Left ventricle myocardium superior (tissue), 1 donor: ENCODE measurements at places on chromosomes 7 and 10. TPM values are rescaled to one million over a fixed set of nuclear protein-coding genes. Genes with fewer than 3 reads are reported as not detected.
A peak's percentile ranks its signal among the peaks of the same experiment; 100 is the strongest.

The PRPS1L1 gene
- not detected for total RNA-seq

DNA sequence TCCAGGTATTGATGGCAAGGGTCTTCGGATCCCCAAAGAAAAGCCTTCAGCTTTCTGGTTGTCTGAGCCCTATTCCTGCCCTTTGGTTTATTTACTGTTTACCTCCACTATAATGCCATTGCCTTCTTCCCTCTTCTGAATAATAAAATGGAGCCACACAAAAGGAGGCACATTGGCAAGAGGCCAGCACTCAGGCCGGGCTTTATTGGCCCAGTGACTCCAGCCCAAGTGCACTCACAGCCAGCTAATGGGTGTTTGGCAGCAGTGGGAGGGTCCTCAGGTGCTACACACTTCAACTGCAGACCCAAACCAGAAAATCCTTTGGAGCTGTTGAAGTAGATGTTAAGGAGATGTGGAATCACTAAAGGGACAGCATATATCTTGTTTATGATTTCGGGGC lies 336.0 kb downstream of the PLXNA4 start:
- DNase-seq, result no peak

- no peak for DNase-seq
These were observed 283.8 kb downstream of the GATA3 start for GRCh38 chr10:8338177-8338766.

The RNF32 gene
- total RNA-seq, result not detected

DNA sequence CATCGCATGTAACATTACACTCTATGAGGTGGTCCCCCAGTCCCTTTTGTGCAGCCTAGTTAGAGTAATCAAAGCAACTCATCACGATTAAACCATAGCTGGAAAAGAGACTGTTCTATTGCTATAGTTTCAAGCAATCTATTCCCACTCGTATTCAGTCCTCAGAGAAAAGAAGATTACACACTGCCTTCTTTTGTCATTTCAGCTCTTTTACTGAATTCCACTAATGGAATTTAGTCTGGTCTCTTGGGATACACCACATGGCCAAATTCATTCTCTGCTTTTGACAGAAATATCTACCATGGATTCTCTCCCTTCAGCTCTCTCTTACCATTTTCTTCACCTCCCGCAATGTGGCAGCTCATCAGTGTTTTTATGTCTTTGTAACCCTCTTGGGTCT lies 108.9 kb upstream of the HDAC9 start:
- DNase-seq, result no peak

- no peak for DNase-seq
These were observed 18.5 kb downstream of the TRUB1 start for GRCh38 chr10:114956466-114956865.

GRCh38 chr7:50209461-50210135 lies 94.9 kb upstream of the IKZF1 start:
- DNase-seq, result no peak

GRCh38 chr10:94889123-94889522 lies 49.3 kb upstream of the CYP2C9 start:
- no peak for DNase-seq

- DNase-seq, result no peak
These were observed 7.6 kb upstream of the LEP start for GRCh38 chr7:128233471-128233870.

The CADPS2 gene
- 29.1 TPM for total RNA-seq

DNA sequence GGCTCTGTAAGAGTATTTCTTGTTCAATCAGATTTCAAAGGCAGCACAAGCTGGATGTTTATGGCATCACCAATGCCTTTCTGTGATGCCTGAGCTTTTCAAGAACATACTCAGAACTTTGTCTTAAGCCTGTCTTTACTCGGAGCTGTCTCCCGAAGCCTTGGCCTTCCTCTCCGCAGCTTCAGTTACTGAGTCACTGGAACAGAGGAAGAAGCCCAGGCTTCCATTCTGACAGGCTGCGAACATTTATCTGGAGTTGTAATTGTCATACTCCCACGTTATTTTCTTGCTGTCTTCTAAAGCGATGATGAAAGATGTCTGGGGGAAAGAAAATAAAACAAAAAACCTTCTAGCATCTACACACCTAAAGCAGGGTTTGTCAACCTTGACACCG lies 43.9 kb downstream of the GRK5 start:
- DNase-seq, result no peak

DNA sequence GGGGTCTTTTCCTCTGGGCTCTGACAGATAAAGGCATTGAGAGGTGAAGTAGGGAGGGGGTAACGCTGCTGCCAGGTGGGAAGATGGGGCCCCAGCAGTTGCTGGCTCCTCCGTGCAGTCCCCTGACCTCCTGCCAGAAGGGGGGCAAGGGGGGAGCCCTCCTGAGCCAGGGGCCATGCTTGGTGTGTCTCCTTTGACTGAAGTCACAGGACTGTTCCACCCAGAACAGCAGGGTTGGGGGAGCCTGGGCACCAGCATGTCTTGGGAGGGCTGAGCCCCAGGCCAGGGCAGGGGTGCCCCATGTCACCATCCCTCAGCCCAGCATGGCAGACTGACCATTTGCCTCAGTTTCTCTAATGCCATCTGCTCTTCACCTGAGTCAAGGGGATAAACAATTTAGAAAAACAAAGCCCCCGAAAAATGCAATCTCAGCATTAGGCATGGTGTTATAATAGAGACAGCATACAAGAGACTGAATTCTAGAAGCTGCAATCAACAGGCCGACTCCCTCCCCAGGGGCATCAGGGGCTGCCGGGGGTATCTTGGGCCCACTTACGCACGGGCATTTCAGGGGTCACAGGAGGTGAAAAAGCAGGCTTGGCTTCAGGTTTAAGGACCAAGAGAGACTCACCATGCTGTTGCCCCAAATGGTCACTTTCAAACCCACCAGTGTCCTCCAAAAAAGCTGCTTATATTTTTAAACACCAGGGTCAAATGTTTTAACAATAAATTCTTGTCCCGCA lies 108.6 kb upstream of the GPR26 start:
- DNase-seq, result no peak

The CFTR gene
- total RNA-seq, result 3.0 TPM

- peak; percentile 89 for DNase-seq
These were observed 93.6 kb downstream of the CACNB2 start for GRCh38 chr10:18233775-18234174.

DNA sequence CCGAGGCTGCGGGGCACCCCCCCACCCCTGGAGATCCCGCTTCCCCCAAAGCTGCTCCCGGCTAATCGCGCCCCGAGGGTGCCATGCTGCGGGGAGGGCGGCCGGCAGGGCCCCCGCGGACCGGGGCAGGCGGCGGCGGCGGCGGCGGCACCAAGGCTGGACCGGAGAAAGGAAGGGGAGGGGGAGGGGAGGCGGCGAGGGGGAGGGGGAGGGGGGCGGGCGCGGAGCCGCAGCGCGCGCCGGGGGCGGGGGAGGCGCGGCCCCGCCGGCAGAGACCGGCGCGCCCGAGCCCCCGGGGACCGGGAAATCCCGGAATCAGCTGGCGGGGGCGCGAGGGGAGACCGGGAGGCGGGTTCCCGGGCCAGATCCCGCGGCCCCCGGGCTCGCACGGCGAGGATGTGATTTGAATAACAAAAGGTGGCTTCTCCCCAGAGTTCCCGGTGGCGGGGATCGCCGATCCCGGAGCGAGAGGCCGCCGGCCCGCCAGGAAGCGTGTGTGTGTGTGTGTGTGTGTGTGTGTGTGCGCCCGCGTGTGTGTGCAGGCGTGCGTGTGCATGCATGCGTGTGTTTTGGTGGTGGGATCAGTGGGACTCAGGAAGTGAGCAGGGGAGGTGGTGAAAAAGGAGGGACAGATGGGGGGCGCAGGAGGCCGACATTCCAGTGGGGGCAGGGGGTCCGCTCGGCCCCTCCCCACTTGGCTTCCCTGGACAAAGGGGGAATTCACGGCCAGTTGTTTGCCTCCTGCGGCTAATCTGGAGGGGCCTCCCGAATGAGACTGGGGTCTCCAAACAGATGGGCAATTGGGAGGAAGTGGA lies 99.5 kb downstream of the HIP1 start:
- peak; percentile 69 for DNase-seq

The SPDYE16 gene
- total RNA-seq, result not detected

The DYNC1I1 gene
- 39.0 TPM for total RNA-seq

DNA sequence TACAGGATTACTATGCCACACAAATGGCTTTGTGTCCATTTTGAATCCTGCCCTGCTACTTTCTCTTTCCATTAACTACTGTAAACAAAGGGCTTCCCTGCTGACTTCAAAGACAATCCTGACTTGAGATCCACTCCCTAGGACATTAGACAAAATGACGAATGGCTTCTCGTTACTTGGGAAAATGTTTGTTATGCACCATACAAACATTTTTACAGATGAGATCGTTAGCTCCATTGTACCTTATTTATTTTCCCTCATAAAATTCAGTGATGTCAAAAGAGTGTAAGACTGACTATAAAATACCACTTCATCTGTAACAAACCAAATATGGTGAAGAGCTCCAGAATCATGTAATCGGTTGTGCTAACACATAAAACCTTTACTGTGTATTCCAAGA lies 121.8 kb downstream of the CD36 start:
- no peak for DNase-seq

The ENO4 gene
- total RNA-seq, result 0.64 TPM

- DNase-seq, result no peak
These were observed 839 bp downstream of the IKZF5 start for GRCh38 chr10:123007558-123008354.

- DNase-seq, result no peak
These were observed 98.2 kb downstream of the RAB11FIP2 start for GRCh38 chr10:117948493-117948892.

GRCh38 chr10:72598769-72599701 lies 26.8 kb downstream of the MICU1 start:
- no peak for DNase-seq

GRCh38 chr10:17768957-17769356 lies 17.0 kb downstream of the TMEM236 start:
- DNase-seq, result no peak

The RELN gene
- 2.5 TPM for total RNA-seq

The MET gene
- 20.0 TPM for total RNA-seq

DNA sequence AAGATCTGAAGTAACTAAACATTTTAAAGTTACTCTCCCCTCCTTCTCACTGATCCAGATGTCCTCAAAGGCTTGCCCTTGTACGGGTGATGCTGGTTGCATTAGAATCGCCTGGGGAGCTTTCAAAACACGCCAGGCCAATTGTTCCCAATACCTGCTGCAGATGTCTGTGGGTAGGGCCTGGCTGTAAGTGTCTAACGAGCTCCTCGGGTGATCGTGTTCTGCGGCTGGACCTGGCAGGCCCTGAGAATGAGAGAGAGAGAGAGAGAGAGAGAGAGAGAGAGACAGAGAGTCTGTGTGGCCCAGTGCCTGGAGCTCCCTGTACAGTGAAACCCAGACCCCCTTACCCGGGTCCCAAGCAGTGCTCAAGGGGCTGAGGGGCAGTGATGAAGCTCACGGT lies 8.4 kb downstream of the COL13A1 start:
- DNase-seq, result no peak
